Activated CD8-positive, alpha-beta memory T cell treated with anti-CD3 and anti-CD28 coated beads for 1 hour (primary cell): ENCODE measurements at places on chromosomes 6 and 20.

- peak; percentile 18 for DNase-seq
Observed at GRCh38 chr6:166775180-166775922, 148.3 kb upstream of the RPS6KA2 start.

DNA sequence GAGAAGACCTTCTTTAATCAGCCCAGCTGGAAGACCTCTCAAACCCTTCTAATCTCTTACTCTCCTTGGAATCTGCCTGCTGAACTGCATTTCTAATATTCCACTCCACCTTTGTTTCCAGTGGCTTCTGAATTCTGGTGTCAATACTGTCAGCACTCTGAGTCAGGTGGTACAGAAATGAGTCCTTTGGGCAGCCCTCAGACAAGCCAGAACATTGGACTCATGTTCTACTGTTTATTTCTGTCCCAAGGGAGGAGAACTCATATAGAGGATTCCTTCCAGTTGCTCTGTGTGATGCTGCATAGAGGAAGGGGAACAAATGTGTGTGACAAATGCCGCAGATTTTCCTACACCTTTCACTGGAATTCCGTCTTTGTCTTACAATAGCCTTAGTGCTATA, 114.8 kb downstream of the PHF3 start:
- no peak for DNase-seq

DNA sequence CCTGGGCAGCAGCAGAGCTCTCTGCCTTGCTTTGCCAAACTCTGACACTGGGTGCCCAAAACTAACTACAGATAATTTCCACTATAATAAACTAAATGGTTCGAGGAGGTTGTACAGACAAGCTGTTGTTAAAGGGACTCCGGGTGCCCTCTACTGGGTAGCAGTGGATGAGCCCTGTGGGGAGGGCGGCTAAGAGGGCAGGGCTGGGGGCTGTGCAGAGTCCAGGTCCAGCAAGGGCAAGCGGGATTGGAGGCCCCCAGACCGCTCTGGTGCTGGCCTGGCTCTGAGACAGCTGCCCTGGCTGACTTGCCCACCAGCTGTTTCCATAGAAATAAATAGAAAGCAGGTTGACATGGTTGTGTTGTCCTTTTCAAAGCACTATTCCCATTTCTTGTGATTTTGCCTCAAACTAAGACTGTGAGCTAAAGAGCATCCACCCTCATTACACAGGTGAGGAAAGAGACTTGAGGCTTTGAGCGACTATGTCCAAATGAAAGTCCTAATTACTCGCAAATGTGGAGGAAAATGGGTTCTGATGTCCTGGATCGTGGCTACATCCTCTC, 167.6 kb upstream of the CST7 start:
- no peak for DNase-seq

DNA sequence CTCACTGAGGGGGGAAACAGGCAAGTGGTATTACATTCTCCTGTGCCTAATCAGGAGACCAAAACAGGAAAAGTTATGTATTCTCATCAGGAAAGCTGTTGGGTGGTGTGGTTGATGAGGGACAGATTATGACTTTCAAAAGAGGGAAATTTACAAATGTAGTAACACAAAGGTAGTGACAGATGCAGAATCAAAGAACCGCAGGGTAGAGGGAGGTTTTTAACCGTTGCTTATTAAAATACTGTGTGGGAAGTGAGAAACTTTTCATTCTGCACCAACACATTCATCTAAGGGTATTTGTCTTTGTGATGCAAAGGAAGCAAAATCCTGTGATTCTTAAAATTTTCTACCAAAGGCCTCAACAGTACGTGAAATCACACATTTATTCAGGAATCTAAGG, 288.2 kb upstream of the MAN1A1 start:
- no peak for DNase-seq

GRCh38 chr6:39901116-39901655, 33.1 kb downstream of the MOCS1 start:
- no peak for DNase-seq

DNA sequence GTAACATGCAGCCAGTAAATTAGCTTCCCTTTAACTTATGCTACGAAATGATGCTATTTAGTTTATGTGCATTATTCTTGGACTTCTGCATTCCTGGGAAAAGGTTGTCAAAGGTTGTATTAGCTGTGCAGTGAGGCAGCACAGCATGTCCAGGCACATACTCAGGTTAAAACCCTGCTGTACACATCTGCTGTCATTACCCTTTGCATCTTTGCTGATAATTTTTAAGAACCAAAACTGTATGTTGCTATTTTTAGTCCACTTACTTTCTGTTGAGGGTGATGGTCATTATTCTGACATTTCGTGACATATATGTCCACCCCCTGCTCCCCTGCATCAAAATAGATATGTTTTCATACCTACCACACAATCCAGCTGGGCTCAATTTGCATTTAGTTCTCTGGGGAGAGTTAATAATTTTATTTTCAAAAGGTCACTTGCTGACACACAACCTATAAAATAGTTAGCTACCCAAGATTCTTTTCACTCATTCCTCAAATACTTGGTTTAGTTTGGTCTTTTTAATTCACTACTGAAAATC, 142.5 kb upstream of the SPACA1 start:
- DNase-seq = no peak

DNA sequence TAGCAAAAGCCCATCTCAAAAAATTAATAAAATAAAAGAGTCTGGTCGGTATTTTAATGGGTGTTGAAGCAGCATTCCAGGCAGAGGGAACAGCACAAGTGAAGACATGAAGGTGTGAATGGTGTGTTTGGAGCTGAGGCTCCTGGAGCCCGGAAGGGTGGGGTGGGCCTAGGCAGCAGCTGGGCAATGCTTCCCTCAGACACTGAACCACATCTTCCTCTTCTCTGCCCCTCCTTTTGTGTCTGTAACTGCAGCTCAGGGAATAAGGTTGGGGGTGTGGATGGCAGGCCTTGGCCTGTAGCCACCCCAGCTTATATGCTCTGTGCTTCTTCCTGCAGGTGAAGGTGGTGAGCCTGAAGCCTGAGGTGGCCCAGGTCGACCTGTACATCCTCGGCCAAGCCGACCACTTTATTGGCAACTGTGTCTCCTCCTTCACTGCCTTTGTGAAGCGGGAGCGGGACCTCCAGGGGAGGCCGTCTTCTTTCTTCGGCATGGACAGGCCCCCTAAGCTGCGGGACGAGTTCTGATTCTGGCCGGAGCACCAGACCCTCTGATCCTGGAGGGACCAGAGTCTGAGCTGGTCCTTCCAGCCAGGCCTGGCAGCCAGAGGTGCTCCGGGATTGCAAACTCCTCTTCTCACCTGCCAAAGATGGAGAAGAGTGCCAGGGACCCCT, 26.6 kb downstream of the POFUT1 start:
- no peak for DNase-seq

DNA sequence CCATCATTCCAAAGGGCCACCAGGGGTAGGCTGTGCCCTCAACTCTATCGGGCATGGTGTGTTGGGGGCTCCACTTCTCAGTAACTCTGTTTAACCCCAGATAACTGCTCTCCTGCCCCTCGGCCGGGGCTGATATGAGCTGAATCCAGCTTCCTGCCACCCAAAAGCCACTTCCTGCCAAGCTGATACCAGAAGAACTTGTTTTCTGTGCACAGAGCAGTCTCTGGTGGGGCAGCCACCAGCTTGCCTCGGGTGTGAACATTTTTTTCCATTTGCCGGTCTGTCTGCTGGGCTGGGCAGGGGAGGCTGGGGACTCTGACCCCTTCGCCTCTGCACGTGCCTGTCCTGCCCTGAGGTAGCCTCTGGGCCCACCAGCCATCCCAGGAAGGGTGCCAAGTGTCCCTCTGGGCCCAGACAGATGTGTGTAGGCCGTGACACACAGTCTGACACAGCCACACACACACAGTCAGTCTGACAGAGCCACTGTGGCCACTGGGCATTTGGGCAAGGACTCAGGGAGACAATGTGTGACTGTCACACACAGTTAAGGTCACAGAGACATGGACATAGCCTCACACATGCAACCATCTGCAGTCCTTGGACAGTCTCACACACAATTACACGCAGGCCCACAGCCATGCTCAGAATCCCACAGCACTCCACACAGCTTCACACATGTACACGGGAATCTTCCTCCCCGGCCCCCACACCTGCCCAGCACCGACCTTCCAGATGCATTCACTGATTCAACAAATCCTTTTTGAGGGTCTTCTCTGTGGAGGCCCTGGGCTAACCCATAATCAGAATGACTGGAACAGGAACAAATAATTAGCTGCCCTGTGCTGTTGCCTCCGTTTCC, 45.1 kb downstream of the NOL4L start:
- peak; percentile 51 for DNase-seq

GRCh38 chr6:109117346-109118035, 22.2 kb downstream of the CEP57L1 start:
- no peak for DNase-seq

- DNase-seq = no peak
Observed at GRCh38 chr20:35342154-35342769, 50.0 kb upstream of the FAM83C start.

GRCh38 chr20:23162887-23163286, 76.8 kb upstream of the CD93 start:
- DNase-seq = no peak

DNA sequence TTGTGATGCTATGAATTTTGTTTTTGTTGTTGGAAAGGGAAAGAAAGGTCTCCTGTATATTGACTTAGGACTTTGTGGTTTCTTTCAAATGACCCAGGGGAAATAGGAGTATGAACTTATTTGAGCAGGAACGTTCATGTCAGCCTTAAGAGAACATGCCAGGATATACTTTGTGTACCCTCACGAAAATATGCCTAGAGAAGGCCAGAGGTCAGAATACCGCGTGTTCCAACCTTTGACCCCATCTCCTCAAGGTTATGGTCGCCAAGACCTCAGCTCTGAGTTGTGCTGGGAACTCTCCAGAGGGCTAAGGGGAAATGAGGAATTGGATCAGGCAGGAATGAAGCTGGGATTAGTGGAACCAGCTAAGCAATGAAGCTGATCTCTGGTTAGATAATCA, 11.5 kb downstream of the TTLL9 start:
- DNase-seq = no peak

DNA sequence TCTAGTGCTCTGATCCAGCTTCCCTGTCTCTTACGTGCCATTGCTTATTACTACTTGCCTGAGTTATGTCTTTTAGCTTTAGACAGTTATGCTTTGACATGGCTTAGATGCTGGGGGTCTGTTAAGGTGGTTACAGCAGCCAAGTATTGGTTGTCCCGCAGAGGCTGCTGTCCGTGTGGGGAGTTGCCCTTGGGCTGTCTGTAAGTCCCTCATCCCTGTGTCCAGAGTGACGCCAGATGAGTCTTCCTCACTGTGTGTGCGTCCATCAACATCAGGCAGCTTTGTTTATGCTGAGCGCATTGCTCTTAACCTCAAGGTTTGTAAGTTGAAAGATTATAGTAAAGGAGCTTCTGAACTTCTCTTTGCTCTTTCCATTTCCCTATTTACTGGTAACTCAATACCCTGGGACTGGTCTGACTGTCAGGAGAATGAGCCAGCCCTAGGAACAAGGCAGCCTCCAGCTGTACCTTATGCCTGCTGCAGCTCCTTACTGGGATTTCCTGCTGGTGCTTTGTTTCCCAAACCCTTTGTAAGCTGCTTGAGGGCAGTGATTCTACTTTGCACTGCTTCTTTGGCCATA, 7.2 kb downstream of the FAM120B start:
- no peak for DNase-seq

GRCh38 chr20:3051385-3052019, 5.7 kb downstream of the MRPS26 start:
- DNase-seq = no peak

DNA sequence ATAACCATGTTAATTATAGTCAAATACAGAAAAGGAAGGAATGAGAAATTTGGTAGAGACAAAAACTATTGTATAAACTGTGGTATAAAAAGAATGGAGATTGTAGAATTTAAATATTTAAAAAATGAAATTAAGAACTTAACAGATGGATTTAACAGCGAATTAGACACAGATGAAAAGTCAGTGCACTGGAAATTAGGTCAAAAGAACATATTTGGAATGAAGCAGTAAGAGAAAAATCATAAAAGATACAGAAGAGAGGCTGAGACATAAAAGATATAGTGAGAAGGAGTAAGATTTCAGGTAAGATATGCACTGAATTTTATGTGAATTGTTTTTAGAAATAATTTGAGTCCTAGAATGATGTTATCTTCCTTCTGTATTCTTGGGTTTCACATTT, 14.0 kb downstream of the TSPYL4 start:
- DNase-seq = no peak

DNA sequence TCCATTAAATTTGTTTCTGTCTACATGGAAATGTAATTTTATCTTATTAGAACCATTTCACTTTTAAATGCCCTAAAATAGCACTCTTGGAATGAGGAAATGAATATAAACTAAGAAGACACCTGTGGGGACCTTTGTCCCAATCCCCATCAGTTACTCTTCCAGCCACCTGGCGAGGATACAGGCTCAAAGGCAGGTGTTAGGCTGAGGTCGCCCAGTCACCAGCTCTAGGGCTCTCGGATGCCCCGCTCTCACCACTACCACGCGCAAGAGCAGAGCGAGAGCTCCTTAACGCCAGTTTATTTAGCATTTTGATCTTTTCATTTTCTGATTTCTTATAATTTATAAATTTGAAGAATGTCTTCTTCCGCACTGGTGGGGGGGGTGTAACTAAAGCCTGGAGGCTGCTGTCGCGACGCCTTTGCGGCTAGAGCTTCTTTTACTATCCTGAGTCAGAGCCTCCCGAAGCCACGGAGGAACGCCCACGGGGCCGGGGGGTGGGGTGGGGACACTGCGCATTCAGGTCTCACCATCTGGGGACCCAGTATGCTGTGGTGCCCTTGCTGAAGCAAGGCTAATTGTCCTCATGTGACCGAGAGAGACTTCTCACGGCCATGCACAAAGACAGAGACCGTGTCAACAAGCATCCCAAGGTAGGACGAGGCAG, 38.7 kb upstream of the AFDN start:
- DNase-seq = no peak

GRCh38 chr6:14713966-14714631, 531.8 kb upstream of the JARID2 start:
- DNase-seq = no peak

GRCh38 chr6:170162011-170162774, 128.7 kb downstream of the DLL1 start:
- no peak for DNase-seq

DNA sequence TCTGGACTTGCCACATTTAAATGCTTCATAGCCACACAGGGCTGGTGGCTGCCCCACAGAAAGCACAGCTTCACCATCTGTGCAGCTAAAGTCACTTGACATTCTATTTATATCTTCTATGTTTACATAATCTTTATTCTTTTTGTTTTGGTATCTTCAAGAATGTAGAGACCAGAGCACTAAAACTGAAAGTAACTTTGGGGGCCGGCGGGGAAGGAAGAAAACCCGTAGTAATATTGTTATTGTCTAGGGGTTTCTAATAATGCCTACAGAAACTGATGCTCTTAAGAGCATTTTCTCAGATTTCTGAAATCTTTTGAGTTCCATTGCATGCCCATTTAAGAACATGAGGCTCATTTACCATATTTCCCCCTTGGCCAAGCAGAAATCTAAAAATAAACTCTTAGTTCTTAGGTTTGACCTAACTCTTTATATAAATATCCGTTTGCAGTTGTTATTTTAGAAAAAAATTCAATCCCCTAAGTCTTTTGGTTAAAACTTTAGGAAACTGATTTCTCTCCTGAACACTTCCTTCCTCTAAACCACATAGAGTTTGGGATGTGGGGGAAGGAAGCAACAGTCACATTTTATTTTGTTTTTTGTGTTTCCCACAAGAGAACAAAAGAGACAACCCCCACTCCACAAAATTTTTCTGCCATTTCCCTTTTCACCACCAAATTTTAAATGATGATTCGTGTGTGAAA, 207.6 kb downstream of the OGFRL1 start:
- DNase-seq = no peak

- no peak for DNase-seq
Observed at GRCh38 chr6:146498309-146498708, 45.3 kb upstream of the RAB32 start.
